ENCODE measurements at places on chromosomes 16 and 17.

- DNase-seq, result no peak
These were observed 56.6 kb downstream of the IRF8 start for GRCh38 chr16:85955566-85955965.

DNA sequence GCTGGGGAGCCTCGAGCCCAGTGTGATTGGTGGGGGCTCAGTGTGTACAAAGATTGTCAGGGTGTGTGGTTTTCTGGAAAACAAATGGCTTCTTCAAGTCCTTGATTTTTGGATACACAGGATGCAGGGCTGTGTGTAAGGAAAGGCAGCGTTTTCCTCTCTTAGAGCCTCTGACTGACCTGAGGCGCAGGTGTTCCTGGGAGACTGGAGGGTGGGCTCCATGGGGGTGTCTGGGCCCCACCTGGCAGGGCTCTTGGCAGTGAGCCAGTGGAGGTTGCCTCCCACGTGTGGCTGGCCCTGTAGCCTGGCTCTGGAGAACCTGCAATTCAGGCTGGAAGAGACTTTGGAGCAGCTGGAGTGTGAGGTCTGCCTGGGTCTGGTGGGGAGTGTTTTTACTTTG, 5.0 kb downstream of the FOXK2 start:
- no peak for DNase-seq

GRCh38 chr17:75751676-75752404, 13.2 kb downstream of the GALK1 start:
- no peak for DNase-seq

- peak; percentile 73 for DNase-seq
These were observed 58.8 kb downstream of the SMG6 start for GRCh38 chr17:2244545-2245525.

DNA sequence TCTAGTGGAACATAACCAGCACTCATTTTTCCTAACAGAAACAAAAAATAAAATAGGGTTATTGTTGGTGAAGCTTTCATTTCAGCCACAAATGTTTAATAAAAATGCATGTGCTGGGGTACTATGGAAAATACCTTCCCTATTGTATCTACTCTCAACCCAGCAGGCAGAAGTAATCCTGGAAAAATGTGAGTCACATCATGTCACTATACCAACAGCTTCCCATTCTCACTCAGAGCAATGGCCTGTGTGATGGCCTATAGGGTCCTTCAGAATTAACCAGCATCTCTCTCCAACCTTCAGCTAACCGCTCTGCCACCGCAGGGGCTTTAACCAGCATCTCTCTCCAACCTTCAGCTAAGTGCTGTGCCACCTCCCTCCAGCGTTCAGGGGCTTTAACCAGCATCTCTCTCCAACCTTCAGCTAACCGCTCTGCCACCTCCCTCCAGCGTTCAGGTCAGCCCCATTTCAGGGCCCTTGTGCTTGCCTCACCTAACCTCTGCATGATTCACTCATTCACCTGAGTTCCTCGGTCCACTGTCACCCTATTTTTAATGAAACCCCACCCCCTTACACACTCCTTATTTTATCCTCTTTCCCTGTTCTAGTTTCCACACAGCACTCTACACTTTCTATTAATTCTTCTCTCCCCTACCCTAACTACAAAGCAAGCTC, 34.0 kb downstream of the UBE2G1 start:
- DNase-seq, result no peak

DNA sequence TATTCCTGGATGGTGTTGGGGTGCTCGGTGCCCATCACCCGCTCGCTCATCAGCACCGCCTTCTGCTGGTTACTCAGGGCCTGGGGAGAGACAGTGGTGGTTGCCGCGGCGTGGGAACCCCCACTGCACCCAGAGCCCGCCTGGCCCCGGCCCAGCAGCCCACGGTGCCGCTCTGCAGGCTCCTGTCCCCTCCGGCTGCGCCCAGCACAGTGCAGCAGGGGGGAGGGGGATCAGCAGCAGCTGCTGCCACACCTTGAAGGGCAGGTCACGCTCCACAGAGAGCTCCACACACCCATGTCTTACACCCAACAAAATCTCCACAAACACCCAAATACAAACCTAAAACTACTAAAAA, 18.8 kb downstream of the CLUH start:
- no peak for DNase-seq

DNA sequence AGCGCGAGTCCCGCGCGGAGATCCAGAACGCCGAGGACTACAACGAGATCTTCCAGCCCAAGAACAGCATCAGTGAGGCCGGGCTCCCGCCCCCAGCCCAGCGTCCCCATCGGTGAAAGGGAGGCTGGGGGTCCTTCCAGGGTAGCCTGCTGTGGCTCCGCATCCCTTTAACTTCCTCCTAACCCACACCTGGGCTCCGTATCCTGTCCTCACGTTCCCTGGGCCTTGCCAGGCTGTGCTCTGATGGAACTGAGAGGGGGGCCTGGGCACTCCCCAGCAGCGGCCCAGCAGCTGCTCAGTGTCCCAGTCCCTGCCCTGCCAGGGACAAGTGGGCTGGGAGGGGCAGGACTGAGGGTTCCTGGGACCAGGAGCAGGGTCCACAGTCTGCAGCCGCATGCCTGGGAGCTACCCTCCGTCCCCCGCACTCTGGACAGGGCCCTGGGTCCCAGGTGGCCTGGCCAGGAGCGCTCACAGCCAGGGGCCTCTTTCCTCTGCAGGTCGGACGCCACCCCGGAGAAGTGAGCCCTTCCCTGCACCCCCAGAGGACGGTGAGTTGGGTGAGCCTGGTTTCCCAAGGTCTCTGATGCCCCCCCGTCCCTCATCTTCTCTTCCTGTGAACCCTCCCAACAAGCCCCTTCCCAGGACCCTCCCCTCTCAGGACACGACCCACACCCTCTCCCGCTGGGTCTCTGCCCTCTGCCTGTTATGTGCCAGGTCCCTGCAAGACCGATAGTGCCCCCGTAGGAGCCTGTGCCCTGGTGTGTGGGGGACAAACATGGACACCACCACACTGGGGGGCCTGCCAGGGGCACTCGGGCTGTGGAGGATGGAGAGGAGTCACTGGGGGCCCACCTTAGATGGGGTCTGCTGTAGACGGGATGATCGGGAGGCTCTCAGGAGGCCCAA, 18.1 kb downstream of the KATNB1 start:
- no peak for DNase-seq

DNA sequence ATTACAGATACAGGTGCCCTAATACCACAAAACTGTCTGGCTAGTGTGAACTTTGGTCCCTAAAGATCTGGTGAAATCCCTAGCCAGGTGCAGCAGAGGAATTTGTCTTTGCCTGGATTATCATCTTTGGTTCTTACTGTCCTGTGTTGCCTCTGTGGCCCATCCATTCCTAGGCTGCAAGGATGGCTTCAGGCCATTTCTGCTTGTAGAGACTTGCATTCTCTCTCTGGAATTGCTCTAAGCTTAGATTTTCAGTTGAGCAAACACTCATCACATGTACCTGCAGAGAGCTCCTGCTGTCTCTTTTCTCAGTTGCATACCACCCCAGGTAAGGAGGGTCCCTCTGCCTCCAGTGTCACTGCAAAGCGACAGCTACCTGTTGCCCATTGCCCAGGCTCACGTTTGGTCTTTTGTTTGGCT, 114.9 kb downstream of the PRKCA start:
- no peak for DNase-seq

DNA sequence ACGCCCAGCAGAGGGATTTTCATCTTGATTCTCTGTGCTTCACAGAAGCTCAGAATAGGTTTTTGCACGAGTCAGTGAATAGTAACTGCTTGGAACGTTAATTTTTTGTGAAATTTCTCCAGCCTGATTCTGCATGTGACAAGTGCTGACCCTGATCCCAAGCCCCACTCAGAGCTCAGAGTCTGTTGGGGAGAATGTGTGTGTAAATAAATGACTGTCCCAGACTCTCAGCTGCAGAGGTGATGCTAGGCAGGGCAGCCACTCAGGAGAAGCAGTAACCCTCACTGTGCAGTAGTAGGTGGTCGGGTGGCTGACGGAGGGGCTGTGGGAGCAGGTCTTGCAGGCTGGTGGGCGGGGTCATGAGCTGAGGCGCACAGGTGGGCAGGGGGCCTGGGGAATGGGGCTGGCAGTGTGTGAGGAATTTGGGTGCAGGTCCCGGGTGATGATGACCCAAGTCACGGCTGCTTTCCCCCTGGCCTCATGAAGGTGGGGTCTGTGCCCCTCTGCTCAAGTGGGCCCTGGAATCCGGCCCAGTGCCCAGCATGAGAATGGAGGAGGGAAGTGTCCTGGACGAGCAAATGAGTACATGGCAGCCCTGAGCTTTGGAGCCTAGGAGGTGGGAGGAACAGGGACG, 16.3 kb upstream of the FOXK2 start:
- DNase-seq, result no peak

DNA sequence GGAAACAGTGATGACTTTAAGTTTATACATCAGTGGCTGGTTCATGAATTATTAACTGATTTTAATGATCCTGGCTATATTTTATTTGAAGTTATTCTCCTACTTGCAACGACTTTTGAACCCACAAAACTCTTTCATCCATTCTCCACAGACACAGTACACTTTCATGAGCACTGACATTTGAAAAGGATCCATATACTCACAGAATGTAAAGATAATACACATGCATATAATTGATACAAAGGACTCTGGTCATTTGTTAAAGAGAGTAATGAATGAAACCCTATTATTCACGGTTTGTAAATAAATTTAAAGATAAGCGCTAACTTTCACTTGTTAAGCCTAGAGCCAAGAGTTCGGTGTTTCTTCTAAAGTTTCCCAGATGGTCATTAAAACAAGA, 3.3 kb downstream of the TOX3 start:
- no peak for DNase-seq

- peak; percentile 28 for DNase-seq
These were observed 956 bp upstream of the IST1 start for GRCh38 chr16:71894229-71894920.

DNA sequence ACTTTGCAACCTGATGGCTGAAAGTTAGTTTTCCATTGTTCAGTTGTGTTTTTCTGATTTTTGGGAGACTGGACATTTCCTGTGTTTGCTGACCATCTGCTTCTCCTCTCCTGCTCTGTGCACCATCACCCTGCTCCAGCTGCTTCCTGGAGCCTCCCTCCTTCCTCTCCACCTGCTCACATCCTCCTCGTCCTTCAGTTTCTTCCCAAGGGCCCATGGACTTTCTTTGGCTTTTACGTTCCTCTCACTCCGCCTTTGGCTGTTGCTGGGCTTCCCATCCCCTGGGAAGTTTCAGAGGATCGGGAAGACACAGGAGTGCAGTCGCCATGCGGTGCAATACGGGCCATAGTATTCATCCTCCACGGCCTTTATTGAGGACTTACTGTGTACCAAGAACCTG, 61.6 kb downstream of the TNFRSF13B start:
- no peak for DNase-seq

GRCh38 chr16:85107083-85107482, 5.2 kb downstream of the CIBAR2 start:
- no peak for DNase-seq

DNA sequence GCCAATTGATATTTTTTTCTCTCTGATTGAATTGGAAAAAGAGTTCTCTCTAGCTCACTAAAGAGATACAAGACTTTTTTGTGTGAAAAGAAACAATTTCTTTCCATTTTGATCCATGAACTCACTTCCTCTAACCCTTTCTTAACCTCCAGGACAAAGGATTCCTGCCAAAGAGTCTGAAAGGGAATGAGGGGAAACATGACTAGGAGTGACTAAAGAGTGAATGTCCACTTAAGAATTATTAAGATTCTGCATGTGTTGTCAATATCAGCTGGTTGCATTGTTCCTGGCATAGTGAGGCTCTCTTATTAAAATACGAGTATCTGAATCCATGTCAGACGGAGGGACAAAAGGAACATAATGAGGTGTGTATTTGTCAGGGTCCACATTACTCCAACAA, 344.7 kb downstream of the GRIN2A start:
- DNase-seq, result no peak

DNA sequence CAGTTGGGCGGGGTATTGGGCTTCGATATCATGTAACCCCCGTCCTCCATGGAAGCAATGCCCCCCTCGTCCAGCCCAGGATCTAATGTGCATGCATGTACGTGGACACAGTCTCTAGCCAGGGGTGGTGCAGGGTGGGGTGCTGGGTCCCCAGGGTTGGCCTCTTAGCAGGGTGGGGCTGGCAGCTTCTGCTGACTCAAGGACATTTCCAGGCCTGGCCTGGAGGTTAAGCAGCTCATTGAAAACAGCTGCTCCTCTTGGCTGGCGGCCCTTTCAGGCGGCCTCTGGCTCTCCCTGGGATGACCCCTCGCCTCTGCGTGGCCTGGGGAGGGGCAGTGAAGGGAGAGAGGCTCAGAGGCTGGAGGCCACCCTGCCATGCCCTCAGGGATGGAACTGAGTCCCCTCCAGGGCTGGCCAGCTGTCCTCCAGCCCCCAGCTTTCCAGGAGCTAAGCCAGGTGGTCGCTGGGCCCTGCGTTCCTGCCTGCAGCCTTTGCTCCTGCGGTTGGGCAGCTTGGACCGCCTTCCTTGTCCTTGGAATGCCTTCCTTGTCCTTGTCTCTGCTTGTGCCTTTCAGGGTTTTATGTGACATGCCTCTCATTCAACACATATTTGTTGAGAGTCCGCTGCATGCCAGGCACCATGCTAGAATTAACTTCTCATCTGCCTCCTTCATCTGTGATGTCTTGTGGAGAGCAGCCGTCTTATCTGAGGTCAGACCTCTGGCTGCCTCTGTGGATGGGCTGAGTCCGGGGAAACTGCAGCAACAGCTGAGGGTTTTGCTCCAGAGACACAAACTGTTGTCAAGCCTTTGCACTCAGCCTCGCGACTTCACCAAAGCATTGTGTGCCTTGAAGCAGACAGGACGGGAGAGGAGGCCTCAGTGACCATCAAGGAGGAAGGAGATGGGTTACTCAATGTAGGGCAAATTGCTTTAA, 26.6 kb downstream of the MRC2 start:
- DNase-seq, result no peak

DNA sequence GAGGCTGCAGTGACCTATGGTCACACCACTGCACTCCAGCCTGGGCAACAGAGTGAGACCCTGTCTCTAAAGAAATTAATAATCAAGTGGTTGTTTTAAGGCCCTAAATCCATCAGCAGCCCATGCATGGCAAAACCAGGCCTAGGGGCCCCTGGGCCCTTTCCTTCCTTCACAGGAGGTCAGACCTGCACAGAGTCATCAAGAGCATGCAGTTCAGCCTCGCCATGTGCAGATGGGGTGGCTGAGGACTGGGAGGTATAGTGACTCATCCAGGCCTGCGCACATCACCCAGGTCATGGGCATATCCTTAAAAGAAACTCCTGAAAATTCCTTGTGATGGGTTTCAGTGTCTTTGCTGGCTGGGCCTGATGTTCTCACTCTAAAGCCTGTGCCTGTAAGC, 72.4 kb upstream of the AMZ2 start:
- DNase-seq, result no peak

- DNase-seq, result no peak
These were observed 11.2 kb downstream of the PIEZO1 start for GRCh38 chr16:88773812-88774291.

Data from caudate nucleus (tissue), 63 donors.